Hematopoietic multipotent progenitor cell treated with erythropoietin and hydrocortisone succinate and interleukin-3 and kit ligand, for 17 days (in vitro differentiated cells): ENCODE measurements at places on chromosomes 16 and 17.

DNA sequence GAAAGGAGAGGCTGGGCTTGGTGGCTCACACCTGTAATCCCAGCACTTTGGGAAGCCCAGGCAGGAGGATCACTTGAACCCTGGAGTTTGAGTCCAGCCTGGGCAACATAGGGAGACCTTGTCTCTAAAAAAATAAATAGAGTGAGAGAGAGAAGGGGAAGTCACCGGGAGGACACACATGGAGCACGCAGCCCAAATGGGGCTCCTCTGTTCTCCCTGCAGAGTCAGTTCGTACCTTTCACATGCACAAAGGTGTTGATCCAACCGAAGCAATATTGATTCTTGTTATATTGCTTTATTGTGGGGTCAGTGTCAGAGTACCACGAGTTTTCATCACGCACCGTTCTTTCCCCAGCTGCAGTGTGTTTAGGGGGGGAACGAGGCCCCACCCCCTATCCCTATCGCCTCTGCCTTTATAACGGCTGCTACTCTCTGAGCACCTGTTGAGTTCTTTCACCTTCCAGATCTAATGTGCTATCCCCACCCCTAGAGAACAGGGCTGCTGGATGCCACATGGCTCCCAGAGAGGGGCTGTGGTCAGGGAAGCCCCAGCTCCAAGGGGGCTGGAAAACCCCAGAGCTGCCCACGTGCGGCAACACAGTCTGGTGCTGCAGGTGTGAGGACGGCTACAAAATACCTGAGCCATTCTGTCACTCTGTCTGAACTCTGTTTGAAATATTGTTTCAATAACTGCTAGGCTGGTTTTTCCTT is 1.0 kb upstream of the TMEM235 start:
- DNase-seq: no peak

DNA sequence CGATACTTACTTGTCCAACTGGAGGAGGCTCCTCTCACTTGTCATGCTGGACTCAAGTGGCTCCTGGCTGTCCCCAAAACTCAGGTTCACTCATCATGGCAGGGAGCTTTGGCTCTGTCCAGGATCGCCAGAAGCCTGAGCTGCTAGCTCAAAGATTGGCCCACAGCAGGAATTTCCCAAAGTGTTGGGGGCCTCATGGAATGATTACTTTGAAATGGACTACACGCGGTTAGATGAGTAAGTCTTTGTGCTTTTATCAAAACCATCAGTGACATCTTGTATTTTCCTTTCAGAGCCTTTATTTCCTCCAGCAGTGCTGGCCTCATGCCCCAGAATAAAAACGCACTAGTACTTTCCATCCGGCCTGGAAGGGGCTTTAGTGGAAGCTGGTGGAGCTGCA is 29.2 kb upstream of the PHB1 start:
- DNase-seq: no peak

DNA sequence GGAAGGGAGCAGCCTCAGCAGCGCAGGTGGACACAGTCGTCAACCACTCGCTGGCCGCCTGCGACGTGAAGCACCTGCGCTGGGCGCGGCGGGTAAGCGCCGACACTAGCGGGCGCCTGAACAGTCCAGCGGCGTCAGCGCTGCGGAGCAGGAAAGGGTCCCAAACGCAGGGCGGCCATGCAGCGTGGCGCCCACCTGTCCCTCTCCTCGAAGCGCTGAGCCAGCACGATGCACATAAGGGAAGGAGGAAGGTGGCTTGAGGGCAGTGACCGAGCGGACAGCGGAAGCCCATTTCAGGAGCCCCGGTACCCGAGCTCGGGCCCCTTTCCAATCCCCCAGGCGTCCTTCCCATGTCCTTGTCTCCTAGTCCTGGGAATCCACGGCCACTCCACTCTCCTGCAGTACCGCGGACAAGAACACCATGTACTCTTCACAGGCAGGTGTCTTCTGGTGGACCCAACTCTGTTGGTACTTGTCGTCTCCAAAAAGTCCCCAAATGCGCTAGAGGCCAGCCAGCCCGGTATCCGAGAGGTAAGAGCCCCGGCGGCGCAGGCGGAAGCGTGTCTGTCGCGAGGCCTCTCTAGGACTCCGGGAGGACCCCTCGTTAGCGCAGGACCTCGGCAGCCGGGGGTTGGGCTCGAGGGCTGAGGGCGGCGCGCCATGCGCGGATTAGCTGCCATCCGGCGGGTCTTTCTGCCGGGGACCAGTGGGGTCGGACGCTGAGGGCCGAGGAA is 14.4 kb downstream of the ZNF232 start:
- DNase-seq: no peak

DNA sequence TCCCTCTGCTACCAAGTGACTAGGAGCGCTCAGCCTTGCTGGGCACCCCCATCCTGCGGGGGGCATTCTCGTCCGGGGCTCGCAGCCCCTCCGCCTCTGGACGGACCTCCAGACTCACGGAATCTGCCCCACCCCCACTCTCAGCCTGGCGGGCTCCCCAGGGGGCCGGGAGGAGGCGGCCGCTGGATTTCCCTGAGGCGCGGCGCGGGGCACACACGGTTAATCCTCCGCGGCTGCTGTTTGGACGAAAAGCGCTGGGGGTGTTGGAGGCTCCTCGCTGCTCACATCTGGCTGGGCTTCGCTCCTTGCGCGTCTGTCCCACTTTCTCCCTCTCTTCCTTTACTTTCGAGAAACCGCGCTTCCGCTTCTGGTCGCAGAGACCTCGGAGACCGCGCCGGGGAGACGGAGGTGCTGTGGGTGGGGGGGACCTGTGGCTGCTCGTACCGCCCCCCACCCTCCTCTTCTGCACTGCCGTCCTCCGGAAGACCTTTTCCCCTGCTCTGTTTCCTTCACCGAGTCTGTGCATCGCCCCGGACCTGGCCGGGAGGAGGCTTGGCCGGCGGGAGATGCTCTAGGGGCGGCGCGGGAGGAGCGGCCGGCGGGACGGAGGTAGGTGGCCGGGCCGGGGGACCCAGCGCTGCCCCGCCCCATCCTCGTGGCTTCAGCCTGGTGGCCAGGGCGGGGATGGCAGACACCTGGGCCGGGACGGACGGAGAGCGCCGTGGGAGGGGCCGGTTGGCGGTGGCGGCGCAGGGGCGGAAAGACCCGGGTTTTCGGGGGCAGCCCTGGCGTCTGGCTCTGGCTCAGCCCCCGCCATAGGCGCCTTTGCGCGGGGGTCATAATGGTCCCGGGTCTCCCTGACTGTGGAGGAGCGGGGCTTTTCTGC is at the start of gene C1QTNF1:
Gene C1QTNF1, plus strand, starts transcription at position 284 of the 886 bp plus-strand sequence. CDS start 19,800 bp downstream, outside the sequence.
- no peak for DNase-seq

DNA sequence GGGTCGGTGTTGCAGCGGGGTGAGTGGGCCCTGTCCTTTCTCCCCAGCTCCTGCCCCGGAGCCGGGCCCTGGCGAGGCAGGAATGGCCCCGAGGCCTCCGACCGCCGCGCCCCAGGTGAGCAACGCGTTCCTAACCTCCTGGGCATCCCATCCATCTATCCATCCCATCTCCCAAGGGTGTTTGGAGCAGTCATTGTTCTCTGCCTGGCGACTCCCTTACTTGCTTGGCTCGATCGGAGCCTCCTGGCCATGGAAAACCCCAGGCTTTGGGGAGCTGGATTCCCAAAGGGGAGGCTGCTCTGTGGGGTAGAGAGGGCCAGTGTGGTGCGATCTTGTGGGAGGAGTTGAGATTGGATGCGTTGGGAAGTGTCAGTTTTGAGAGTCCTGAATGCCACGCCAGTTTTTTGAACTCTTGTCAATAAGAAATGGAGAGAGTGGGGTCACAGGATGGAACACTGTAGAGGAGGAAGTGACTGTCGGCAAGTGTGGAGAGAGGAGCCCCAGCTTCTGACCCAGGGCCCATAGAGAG is 684 bp downstream of the ZFP90 start:
- DNase-seq: peak; percentile 15

- DNase-seq: no peak
Observed at GRCh38 chr17:77566566-77567138, 391.9 kb upstream of the TNRC6C start.

GRCh38 chr16:10782628-10783027 is 36.0 kb downstream of the TVP23A start:
- DNase-seq: no peak

- no peak for DNase-seq
Observed at GRCh38 chr17:58344791-58345157, 7.2 kb downstream of the SUPT4H1 start.

- DNase-seq: no peak
Observed at GRCh38 chr17:31144428-31144827, 49.7 kb downstream of the NF1 start.

DNA sequence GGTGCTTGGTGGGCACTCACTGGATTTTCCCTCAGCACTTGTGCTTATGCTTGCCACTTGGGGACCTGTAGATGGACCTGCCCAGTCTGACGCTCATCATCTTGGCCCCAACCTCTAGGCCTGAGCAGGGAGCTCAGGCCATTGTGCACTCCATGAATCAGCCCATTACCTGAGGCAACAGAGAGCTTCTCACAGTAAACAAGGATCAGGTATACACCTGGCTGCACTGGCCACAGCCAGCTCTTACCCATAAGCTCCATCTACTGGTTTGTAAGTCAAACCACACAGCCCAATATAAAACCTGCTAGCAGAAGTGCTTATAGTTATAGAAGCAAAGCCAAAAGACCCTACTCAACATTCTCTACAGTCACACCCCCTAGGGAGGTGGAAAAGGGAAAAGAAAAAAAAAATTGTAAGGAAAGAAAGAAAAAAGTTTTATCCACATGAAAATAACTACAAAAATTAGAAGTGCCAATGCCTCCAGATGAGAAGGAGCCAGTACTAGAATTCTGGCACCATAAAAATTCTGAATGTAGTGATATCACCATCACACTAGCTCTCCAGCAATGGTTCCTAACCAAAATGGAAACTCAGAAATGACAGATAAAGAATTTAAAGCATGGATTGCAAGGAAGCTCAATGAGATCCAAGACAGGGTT is 87.8 kb upstream of the CDH5 start:
- DNase-seq: no peak

- DNase-seq: no peak
Observed at GRCh38 chr17:48244121-48244711, 136.7 kb downstream of the SNX11 start.

DNA sequence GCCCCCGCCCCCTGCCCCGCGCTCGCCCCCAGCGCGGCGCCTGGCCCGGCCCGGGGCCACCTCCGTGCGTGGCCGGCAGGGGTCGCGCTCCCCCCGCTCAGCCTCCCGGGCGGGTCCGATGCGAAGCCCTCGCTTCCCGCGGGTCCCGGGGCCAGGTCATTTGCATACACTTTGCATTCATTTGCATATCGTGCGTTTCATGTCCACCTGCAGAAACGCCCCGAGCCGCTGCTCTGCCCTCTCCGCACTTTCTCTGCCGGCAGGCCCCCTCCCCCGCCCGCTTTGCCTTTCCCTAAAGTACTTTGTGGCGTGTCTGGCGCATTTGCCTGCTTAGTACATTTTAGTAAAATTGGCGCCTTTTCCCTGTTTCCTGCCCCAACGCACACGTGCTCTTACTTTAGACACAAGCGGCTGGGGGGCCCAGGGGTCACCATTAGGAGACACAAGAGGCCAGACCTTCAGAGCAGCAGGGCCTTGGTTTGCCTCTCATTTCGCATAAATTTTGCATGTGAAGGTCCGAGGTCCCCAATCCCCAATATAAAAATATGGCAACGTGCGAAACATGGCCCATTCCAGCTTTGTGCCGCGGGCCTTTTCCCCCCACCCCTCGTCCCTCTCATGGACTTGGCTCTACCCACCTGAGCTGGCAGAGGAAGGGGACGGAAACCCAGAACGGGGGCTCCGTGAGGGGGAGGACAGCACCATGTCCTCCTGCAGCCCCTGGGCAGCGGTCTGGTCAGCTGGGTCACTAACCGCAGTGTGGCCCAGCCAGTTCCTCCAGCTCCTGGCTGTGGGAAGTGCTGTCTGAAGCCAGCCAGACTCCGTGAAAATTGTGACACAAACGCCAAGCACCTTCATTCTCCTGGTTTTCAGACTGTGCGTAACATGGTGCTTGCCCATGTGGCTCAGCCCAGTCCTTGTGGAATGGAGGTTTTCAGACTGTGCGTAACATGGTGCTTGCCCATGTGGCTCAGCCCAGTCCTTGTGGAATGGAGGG is 34.8 kb downstream of the CBFA2T3 start:
- DNase-seq: peak; percentile 54
